ENCODE measurements at places on chromosomes 3 and 15.

- DNase-seq = no peak
Observed at GRCh38 chr3:187982142-187982541, 171.8 kb upstream of the LPP start.

GRCh38 chr3:48877671-48878070 is 21.0 kb downstream of the SLC25A20 start:
- no peak for DNase-seq

- no peak for DNase-seq
Observed at GRCh38 chr15:84782346-84782745, 34.0 kb downstream of the ZNF592 start.

DNA sequence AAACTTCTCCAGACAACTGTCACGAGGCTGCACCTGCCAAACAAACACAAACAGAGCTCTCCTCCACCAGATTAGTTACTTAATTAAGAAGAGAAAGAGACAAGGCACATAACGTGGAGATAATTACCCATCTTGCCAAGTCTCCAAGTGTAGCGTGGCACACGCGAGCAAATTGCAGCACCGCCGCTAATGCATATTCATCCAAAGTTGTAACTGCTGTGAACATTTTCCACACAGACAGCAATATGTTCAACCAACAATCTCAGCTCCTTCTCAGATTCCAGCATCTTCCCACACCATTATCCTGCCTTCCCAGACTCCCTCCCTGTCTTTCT is 309.6 kb upstream of the TLE3 start:
- no peak for DNase-seq

GRCh38 chr3:17579289-17580031 is 163.0 kb downstream of the TBC1D5 start:
- DNase-seq = no peak

Measured in activated effector memory CD4-positive, alpha-beta T cell treated with Interleukin-2 at 50 U/mL for 16 hours (primary cell).